ENCODE measurements at places on chromosomes 16 and 17.

DNA sequence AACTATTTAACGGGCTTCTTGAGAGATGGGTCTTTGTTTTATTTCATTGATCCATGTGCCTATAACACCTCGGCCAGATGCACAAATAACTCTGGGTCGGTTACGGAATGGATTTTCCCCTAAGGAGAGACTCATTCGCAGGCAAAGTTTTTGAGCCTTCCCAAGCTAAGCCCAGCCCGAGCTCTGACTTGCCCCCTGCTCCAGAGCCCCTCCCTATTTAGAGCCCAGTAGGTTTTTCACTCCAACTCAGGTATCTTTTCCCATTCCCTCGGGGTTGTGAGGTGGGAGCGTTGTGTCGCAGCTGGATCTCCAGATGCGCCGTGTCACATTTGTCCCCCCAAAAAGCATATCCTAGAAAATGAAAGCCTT is 812 bp upstream of the MYOCD start:
- DNase-seq: no peak

- peak; percentile 89 for DNase-seq
Measured at GRCh38 chr17:48494335-48494734, 36.5 kb downstream of the HOXB1 start.

- peak; percentile 90 for DNase-seq
Measured at GRCh38 chr16:74999219-74999608, 390 bp downstream of the ZNRF1 start.

- no peak for DNase-seq
Measured at GRCh38 chr17:34475296-34475695, 104.1 kb upstream of the TMEM132E start.

DNA sequence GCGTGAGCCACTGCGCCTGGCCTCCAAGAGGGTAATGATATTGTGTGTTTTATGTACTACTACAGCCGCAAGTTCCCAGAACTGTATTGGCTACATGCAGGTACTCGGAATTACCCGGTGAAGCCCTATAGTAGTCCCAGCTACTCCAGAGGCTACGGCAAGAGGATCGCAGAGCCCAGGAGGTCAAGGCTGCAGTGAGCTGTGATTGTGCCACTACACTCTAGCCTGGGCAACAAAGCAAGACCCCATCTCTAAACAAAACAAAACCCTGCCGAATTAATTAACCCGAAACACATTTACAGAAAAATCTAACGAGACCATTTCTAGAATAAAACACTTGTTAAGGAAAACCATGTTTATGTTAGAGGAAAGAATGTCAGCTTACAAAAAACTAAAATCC is 2.2 kb upstream of the USP22 start:
- no peak for DNase-seq
